ENCODE measurements at places on chromosomes 12 and 14.

- DNase-seq = no peak
Measured at GRCh38 chr12:122106843-122107242, 28.3 kb downstream of the MLXIP start.

DNA sequence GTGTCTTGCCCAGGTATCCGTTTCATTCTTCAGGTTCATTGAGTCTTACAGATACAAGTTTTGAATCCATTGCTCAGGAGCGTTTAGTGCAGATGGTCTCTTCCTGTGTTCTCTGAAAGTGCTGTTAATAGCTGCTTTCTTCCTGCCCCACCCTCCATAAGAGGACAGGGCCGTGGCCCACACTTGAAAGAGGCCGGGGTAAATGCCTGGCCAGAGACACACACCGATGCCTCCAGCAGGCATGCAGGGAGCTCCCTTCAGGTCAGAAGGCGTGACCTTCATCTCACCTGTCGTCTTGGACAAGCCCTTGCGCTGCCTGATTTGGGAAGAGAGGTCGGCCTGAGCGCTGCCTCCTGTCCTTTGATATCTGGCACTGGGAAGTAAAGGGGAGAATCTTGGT lies 11.6 kb downstream of the PRKAB1 start:
- no peak for DNase-seq

DNA sequence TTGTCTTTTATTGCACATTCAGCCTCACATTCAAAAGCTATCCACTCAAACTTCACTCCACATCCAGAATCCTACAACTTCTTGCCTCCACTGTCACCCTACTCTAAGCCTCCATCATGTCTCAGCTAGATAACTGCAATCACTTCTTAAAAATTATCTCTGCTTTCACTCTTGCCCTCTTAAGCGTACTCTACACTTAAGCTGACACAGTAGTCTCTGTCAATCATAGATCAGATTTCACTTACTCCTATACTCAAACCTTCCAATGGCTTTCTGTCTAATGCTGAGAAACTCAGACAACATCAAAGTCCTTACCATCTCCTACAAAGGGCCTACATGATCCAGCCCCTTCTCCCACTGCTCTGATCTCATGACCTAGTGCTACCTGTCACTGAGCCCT lies 304.1 kb downstream of the ITPR2 start:
- no peak for DNase-seq

- no peak for DNase-seq
Measured at GRCh38 chr12:101780599-101780998, 41.3 kb upstream of the SYCP3 start.

DNA sequence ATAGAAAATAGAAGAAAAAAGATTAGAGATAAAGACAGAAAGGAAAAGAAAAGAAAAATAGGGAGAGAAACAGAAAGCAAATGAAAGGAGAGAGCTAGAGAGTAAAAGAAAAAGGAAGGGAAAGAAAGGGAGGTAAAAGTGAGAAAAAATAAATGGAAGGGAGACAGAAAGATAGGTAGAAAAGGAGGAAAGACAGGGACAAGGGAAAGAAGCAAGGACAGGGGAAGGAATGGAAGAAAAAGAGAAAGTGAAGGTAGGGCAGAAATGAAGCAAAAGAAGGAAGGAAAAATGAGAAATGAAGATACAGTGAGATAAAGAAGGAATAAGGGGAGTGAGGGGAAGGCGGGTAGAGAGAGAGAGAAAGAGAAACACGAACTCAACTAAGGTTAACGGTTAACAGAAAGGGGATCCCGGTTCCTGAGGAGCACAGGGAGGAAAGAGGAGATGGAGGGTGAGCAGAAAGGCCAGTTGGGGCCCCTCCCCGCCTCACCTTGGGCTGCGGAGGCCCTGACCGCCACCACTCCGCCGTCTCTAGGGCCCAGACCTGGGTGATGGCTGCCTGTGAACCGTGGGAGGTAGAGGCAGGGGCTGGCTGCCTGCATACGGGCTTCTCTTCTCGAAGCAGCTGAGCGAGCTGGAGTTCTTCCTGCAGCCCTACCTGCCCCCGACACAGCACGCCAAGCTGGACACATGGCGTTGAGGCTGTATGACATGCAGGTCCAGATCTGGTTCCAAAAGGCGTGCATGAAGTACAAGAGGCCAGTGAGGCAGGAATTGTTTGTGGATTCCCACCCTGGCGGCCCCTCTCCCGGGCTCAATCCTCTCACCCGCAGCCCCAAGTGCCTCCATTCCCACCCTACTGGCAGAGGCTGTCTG lies 59.5 kb downstream of the SMUG1 start:
- DNase-seq = no peak
